ENCODE measurements at places on chromosomes 16 and 17.

GRCh38 chr17:4332296-4332970 is 34.0 kb downstream of the UBE2G1 start:
- DNase-seq: no peak

GRCh38 chr16:73013974-73014373 is 34.0 kb downstream of the ZFHX3 start:
- no peak for DNase-seq

GRCh38 chr16:80862160-80862705 is 57.8 kb upstream of the CDYL2 start:
- DNase-seq: no peak

- peak; percentile 76 for DNase-seq
Measured at GRCh38 chr16:81632392-81633146, 146.5 kb upstream of the PLCG2 start.

GRCh38 chr17:39777534-39778365 is 40.0 kb downstream of the GRB7 start:
- no peak for DNase-seq

GRCh38 chr17:332558-333322 is 19.9 kb downstream of the RPH3AL start:
- no peak for DNase-seq
